ENCODE measurements at places on chromosomes 2 and 18.

GRCh38 chr2:82340578-82341053, 2036.1 kb upstream of the LRRTM1 start:
- no peak overlapping the region for H3K27ac ChIP-seq
- H3K36me3 ChIP-seq, result no peaks in the 10 kb centered on the region
- no peak overlapping the region for H3K4me3 ChIP-seq
- no peaks in the 10 kb centered on the region for H3K27me3 ChIP-seq
- DNase-seq, result peak; percentile 7
- peaks cover 2% of the 10 kb centered on the region for H3K4me1 ChIP-seq

DNA sequence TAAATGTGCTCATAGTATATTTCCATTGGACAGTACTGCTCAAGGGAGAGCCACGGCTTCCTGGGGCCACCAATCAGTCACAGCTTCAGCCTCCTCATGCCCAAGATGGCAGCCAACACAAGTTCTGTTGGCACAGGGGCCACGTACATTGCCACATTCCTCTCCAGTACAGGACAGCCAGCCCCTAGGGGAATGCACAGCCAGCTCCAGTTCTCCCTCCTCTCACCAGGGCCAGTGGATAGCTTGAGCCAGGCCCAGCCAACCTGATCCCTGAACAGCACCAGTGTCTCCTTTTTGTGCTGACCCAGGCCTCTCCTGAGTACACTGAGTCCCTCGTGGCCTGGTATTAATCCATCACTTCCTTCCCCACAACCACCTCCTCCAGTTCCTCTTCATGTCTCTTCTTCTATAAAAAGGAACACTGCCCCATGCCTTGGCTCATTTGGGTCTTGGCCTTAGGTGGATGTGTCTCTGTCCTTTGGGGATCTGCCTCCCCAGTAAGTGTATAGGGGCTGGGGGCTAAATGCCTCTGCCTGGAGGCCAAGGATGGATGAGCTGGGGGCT, 168.7 kb downstream of the TNS1 start:
- no peak overlapping the region for H3K4me3 ChIP-seq
- peaks cover 83% of the 10 kb centered on the region for H3K36me3 ChIP-seq

- no peaks in the 10 kb centered on the region for H3K36me3 ChIP-seq
- no peaks in the 10 kb centered on the region for H3K27me3 ChIP-seq
- no peak overlapping the region for H3K27ac ChIP-seq
- H3K4me1 ChIP-seq, result no peaks in the 10 kb centered on the region
- peak; percentile 79 for DNase-seq
Observed at GRCh38 chr2:162382278-162382677, 38.3 kb downstream of the GCA start.

DNA sequence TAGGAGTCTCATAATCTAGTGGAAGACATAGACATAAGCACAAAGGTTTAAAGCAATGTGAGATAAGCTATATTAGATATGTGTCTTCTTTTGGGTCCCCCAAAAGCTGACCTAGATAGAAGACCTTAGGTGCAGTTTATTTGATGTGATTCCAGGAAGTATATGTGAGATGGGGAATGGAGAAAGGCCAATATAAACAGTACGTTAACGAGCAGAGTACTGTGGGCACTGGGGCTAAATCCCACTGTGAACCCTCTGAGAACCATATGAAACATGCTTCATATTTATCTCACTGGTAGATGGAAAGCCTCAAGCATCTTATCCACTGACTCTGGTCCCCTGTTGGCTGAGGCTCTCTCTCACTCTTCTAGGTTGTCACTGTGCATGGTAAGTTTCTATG, 62.6 kb upstream of the ZC3H15 start:
- no peaks in the 10 kb centered on the region for H3K27me3 ChIP-seq
- DNase-seq, result no peak
- no peak overlapping the region for H3K27ac ChIP-seq
- no peaks in the 10 kb centered on the region for H3K36me3 ChIP-seq
- H3K4me1 ChIP-seq, result no peaks in the 10 kb centered on the region

DNA sequence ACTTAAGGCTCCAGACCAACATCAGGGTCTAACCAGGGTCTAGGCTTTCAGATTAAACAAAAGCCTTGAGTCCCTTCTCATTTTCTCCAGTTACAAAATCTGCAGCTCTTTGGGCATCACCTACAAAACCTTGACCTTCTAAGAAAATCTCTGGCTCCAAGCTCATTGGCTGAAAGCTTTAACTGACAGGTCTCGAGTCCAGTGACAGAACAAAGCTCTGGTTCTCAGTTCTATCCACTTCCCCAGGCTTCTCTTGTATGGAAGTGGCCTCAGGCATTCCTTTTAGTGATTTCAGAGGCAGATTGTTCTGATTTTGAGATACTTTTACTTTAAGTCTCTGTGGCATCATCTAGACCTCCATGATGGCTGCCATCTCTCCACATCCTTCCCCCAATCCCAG, 11.3 kb downstream of the SIX2 start:
- DNase-seq, result no peak
- H3K27ac ChIP-seq, result no peak overlapping the region
- no peak overlapping the region for H3K4me3 ChIP-seq
- H3K4me1 ChIP-seq, result peaks cover 14% of the 10 kb centered on the region

DNA sequence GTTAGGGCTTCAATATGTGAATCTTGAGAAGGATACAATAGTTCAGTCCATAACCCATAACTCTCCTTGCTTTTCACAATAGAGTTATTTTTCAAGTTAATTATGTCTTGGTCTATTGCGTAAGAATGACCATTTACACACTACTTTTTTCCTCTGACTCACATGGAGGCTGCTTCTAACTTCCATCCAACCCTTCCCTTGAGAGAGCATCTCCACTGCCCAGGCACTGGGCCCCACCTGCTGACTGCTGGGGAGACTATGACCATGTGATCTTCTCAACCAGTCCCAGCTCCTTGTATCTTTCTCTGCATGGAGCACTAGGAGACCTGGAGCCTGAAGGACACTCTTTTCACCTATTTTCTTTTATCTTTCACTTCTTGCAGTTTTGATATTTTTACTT, 251.5 kb downstream of the GPD2 start:
- no peak overlapping the region for H3K27ac ChIP-seq
- DNase-seq, result no peak
- H3K27me3 ChIP-seq, result no peaks in the 10 kb centered on the region
- no peaks in the 10 kb centered on the region for H3K36me3 ChIP-seq
